ENCODE measurements at places on chromosomes 2 and 18. TPM values are rescaled to one million over a fixed set of nuclear protein-coding genes. Genes with fewer than 3 reads are reported as not detected.

DNA sequence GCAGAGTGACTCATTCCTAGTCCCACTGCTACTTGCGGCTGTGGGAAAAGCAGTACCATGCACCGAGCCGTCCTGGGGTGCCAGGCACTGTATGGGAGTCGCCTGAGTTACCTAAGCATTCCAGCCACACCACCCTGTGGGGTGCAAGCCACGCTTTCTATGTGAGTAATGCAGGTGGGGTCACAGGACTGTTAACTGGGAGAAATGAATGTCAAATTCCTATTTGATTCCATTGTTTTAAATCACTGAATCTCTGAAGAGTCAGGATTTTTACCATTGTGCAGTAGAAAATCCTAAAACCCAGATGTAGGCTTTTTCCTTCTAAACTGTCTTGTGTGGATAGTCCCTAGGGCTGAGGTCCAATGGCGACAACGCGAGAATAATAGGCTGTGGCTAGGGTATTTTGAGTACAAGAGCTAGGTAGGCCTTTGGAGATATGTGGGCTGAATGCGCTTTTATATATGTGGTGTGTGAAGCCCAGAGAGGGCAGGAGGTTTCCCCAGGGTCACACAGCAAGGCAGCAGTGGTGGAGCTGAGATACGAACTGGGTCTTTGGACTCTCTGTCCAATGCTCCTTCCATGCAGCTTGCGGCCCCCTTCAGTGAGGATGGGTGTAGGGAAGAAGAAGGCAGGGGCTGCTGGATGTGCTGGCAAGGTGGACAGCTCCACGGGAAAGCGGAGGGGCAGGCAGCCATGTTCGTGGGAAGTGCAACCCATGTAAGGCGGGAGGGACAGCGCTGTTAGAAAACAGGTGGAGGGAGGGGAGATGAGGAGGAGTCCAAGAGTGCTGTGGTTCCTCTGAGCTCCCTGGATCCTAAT is 83.2 kb downstream of the DDX1 start:
- no peak for DNase-seq

- peak; percentile 59 for DNase-seq
Measured at GRCh38 chr2:183172220-183172887, 48.1 kb downstream of the NUP35 start.

DNA sequence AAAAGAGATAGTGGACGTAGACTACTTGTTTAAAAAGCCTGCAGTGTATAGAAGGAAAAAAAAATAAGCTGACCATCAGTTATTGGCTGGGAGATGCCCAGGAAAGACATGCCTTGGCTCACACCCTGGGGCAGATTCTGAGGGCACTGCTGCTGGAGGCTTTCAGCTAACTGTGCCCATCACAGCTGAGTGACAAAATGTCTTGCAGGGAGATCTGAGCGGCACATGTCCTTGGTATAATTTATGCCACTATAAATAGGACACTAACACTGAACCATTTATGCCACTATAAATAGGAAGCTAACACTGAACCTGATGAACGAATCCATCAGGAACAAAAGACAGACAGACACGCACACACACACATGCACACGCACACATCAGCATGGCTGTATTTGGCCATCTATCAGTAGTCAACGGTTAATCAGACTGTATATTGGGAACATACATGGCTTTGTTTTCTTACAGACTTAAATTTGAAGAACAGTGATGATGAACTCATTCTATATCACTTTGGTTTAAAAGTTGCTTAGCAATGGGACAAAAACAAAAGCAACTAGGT is 68.2 kb upstream of the NOSTRIN start:
- no peak for DNase-seq

DNA sequence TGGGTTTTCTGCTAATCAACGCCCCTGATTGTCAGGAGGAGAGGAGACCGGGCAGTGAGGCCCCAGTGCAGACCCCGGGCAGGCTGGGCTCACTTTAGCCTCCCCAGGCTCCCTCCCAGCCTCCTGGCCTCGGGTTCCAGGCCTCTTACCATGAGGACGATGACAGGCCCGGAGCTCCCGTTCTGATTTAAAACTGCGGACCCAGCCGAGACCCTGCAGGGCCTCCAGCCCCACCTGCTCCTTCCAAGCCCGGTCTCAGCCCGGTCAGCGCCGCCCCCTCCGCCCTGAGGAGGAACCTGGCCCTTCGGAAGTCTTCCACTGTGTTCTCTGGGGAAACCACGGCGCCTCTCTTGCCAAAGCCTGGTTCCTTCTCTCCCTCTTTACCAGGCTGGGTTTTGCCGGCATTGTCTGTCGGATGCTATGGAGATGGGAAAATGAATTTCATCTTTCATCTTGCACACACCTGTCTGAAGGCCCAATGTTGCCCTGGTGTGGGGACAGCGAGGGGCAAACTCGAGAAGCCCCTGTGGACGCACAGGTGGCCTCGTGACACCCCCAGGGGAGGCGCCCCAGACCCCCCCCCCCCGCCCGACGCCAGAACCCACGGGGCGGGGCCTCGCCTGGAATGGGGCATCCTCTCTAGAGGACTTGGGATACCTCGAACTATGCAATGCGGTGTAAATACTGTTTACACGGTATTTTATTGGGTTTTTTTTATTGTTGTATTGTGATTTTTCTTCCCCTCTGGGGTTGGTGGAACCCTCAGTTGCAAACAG is 37.7 kb upstream of the CTDP1 start:
- DNase-seq = peak; percentile 26

GRCh38 chr2:160918906-160919503 is 241.2 kb upstream of the TANK start:
- peak; percentile 70 for DNase-seq

- no peak for DNase-seq
Measured at GRCh38 chr2:71781695-71782228, 328.4 kb downstream of the DYSF start.

DNA sequence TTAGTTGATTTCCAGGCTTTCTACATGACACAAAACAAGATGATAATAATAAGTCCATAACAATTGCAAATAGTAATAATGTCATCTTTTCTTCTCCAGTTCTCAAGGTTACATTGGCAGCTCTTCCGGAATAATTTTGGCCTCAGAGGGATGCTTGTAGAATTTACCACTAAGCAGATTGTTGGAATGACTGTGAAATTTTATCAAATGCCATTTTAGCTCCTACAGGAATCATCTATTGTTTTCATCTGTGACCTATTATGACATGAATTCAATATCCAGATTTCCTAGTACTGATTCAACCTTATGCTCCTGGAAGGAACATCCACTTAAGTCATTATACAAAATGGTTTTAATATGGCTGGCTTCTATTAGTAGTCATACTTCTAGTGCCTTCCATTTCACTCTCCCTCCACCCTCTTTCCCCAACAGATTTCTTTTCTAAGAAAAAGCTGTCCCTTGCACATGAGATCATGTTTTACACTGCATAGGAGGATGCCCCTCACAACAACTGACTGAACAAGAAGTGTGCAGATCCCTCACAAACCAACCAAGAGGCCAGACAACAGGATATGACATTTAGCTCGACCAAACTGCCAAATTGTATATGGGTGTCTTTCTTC is 200.0 kb downstream of the DNER start:
- DNase-seq = no peak

- no peak for DNase-seq
Measured at GRCh38 chr2:136408795-136409194, 290.8 kb upstream of the CXCR4 start.

DNA sequence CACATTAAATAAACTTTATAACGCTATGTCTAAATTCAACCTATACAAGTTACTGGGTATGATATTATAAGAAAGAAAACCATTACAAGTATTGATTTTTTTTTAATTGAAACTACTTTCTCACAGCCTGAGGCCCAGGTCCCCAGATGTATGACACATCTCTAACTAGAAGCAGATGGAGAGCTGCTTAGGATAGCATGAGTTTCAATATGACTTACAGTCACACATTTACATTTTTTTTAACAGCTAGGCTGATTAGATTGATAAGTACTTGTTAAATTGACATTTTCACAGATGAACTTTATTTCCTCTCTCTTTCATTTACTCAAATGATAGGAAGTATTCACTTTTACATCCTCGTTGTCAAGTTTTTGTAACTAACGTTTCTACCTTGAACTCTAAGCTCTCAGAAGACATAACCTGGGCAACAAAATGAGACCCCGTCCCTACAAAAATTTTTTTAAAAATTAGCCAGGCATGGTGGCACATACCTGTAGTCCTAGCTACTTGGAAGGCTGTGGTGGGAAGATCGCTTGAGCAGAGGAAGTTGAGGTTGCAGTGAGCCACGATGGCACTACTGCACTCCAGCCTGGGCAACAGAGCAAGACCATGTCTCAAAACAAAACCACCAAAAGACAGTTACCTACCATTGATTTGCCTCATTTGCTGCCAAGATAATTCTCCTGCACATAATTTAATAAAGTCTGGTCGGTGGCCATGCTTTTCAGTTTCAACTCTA is 52.4 kb downstream of the STK39 start:
- no peak for DNase-seq

GRCh38 chr2:10413991-10414451 is 34.1 kb downstream of the ODC1 start:
- DNase-seq = no peak

GRCh38 chr2:238499731-238500580 is 73.2 kb downstream of the ASB1 start:
- peak; percentile 8 for DNase-seq

DNA sequence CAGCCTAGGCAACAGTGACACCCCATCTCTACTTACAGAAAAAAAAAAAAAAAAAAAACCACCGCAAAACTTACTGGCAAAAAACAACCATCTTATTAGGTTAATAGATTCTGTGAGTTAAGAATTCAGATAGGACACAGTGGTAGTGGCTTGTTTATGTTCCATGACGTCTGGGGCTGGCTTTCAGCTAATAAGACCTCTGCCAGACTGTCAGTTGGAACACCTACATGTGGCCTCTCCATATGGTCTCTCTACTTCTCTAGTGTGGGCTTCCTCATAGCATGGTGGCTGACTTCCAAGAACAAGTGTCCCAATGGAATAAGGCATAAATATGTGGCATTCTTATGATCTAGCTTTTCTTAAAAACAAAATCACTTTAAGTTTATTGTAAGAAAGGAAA is 94.0 kb upstream of the OTX1 start:
- no peak for DNase-seq

DNA sequence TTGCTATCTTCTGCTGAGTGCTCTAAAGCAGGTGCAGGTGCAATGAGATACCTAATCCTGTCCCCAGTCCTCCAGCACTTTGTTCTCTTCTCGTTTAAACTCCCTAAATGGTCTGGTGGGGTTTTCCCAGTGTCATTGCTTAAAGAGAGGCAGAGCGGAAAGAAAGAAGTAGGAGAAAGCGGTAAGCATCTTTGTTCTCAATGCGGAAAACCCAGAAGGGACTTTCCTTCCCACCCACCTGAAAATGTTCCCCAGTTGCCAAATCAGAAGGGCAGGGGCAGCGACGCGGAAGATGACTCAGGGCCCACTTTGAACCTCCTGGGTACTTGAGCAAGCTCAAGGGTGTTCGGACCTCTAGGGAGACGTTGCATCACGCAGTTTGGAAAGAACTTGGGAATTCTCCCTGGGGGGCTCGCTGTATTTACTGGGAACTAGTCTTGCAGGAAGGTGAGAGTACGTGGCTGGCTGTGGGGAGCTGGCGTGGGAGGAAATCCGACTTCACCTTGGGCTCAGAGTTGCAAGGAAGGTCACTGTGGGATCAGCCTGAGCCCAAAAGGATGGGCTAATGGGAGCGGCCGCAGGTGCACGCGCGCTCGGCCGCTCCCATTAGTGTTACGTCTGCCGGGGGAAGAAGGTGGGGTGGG is 589 bp upstream of the SGPP2 start:
- peak; percentile 34 for DNase-seq

DNA sequence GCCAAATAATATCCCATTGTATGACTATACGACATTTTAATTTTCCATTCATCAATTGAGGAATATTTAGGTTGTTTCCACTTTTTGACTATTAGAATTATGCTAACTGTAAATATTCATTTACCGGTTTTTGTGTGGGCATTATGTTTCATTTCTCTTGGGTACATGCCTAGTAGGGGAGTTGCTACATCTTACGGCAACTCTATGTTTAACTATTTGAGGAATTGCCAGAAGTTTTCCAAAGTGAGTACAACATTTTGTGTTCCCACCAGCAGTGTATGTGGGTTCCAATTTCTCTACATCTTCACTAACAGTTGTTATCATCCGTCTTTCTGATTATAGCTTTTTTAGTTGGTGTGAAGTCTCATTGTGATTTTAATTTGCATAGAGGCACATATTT is 1.6 kb upstream of the KDSR start:
- DNase-seq = no peak

DNA sequence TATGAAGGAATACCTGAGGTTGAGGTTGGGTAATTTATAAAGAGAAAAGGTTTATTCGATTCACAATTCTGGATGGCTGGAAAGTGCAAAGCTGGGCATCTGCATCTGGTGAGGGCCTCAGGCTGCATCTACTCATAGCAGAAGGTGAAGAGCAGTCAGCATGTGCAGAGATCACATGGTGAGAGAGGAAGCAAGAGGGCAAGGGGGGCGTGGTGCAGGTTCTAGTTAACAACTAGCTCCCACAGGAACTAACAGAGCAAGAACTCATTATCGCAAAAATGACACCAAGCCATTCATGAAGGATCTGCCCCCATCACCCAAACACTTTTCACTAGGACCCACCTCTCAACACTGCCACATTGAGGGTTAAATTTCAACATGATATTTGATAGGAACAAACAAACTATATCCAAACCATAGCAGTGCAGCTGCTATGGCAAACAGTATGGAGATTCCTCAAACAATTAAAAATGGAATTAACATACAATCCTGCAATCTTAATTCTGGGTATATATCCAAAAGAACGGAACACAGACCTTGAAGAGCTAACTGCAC is 72.8 kb upstream of the LDLRAD4 start:
- no peak for DNase-seq

- no peak for DNase-seq
Measured at GRCh38 chr2:33071591-33071990, 124.8 kb downstream of the LTBP1 start.

DNA sequence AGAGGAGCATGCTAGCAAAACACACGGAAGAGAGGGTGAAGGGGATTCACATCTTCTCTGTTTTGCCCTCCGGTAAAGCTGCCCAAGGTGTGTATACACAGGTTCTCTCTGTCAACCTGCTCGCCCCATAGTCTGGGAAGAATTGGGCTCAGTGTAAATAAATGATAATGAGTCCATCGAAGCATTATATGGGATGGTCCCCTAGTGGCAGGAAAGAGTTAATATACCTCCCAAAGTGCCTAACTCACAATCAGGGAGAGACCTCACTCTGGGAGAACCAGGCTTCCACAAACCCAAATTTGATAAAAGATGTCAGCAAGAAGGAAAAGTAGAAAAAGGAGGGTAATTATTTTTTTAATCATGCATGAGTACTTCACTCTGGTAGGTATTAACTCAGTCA is 262.2 kb upstream of the ZNF521 start:
- no peak for DNase-seq

GRCh38 chr2:240024766-240025165 is 376 bp downstream of the NDUFA10 start:
- DNase-seq = no peak

The BOK gene
- total RNA-seq = 33.9 TPM

The CD207 gene
- total RNA-seq = not detected

The CD28 gene
- total RNA-seq = not detected

The DGKD gene
- total RNA-seq = 18.1 TPM

The UGT1A10 gene
- not detected for total RNA-seq

The DPP10 gene
- total RNA-seq = 11.3 TPM

The ASXL3 gene
- total RNA-seq = 0.35 TPM

The TGIF1 gene
- 261 TPM for total RNA-seq

The IL1A gene
- 0.35 TPM for total RNA-seq

The PCBP1 gene
- 457 TPM for total RNA-seq

The DNMT3A gene
- 215 TPM for total RNA-seq

The NT5DC4 gene
- not detected for total RNA-seq

The DSC1 gene
- total RNA-seq = not detected
